NCI-H748 treated with DMSO at 0.1 percent for 48 hours (cell line): ENCODE measurements at places on chromosomes 1 and 21.

- no peak for DNase-seq
Observed at GRCh38 chr1:27418326-27419185, 26.1 kb downstream of the GPR3 start.

DNA sequence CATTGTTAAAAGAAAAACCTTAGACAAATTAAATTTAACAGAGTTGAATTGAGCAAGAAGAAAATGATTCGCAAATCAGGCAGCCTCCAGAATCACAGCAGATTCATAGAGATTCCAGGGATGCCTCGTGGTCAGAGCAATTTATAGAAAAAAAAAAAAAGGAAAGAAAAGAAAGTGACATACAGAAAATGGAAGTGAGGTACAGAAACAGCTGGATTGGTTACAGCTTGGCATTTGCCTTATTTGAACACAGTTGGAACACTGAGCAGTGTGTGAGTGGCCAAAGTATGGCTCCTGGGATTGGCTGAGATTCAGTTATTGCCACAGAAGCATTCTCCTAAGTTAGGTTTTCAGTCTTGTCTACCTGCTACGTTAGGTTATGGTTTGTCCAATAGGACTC is 9.1 kb upstream of the C21orf91 start:
- DNase-seq: no peak

DNA sequence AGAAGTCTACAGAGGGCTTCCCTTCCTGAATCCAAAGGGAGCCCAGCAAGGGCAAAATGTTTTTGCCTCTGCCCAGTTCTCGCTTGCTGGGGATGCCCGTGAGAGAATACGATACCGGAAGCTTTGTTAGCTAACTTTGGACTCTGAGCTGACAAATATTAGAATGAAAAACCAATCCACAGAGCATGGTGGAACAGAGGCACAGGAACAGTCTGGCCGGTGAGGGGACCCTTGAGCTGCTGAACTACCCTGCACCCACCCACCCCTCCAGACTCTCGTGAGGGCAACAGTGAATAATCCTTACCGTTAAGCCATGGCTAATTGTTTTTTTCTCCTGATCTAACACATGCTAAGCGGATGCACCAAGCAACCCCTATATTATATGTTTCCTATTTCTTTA is 76.3 kb upstream of the AKT3 start:
- DNase-seq: no peak

DNA sequence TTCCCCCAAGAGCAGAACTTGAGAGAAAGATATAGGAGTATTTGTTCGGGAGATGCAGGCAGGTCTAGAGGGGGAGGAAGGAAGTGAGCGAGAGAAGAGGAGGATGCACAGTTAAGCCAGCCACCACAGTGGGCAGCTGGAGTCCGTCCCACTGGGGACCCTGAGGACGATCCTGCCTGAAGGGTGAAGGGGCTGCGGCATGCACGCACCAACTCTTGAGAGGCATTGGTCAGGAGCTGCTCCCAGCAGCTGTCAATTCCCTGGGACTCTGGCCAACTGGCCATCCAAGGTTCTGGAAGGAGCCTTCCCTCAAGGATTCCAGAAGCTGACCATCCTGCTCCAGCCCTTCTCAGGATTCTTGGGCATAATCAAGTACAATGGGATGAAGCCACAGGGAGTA is 246.9 kb downstream of the MATN1 start:
- no peak for DNase-seq

GRCh38 chr1:213521206-213521605 is 466.6 kb upstream of the PROX1 start:
- DNase-seq: no peak

DNA sequence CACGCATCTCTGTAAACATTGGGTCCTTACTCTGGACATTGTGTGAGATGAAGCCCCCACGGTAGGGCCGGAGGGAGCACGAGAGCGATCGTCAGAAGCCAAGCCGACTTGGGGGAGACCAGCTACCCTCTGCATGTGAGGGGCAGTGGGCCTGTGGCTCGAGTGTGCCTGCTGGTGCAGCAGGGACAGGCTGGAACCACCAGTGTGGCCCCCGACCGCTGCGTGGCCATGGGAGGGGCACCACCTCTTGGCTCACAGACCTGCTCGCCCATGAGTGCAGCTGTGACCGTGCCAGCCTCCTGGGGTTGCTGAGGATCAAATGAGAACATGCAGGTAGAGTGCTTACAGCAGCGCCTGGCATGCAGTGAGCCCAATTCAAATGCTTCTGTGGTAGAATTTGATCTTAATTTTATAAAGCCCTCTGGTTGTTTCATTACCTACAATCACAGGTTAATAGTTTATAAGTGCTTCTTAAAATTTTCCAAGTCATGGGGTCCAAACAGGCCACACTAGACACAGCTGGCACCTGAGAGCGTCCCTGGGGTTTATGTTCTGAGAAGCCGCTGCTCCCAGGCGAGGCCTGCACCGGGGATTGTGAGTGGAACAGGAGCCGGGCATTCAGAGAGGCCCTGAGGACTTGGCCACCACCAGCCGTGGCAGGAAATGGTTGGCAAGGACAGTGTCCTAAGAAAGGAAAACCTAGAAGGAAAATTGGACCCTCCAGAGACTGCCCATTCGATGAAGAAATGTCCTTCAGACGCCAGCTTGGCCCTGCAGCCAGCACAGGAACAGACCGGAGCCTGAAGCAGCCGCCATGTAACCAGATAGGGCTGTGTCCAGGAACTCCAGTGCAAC is 22.6 kb upstream of the ADARB1 start:
- DNase-seq: no peak

GRCh38 chr1:86795316-86795715 is 90.9 kb downstream of the SH3GLB1 start:
- DNase-seq: no peak

- DNase-seq: no peak
Observed at GRCh38 chr1:186672596-186672995, 7.6 kb downstream of the PTGS2 start.

- DNase-seq: no peak
Observed at GRCh38 chr1:2786329-2787162, 14.9 kb downstream of the TTC34 start.

- DNase-seq: no peak
Observed at GRCh38 chr1:239361403-239361802, 25.0 kb upstream of the CHRM3 start.

- no peak for DNase-seq
Observed at GRCh38 chr1:239197871-239198270, 188.5 kb upstream of the CHRM3 start.

GRCh38 chr1:182274618-182275017 is 117.0 kb downstream of the GLUL start:
- DNase-seq: no peak

DNA sequence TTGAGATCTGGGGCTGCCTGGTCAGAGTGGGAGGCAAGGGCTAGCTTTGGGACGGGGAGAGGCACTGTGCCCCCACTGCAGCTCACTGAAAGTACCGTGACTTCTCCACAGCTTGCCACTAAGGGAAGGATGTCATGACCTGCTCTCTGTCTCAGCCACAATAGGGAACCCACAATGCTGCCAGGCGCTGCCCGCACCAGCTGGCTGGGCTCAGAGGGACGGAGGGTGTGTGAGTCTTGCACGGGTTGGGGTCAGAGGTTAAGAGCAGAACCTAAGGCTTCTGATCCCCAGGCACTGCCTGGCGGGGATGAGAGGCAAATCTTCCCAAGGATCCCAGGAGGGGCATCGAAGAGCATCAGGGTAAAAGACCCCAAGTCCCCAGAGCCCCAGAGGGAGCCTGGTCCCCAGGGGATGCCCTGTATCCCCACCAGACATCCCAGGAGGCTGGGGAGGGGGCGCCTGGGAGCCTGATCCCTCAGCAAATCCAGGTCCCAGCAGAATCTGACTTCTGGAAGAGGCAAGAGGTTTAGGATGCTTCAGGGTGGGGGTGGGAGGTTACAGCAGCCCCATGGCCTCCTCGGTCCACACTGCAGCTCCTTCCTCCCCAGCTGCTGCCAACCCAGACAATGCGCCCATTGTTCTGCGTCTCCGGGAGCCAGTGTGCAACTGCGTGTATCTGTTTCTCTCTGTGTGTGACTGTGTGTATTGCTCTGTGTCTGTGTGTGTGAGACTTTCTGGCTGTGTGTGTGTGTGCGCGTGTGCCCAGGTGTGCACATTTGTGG is 2.0 kb upstream of the MARCKSL1 start:
- DNase-seq: no peak

GRCh38 chr1:97820470-97821188 is 100.2 kb downstream of the DPYD start:
- DNase-seq: peak; percentile 7

- DNase-seq: no peak
Observed at GRCh38 chr1:1567891-1568291, 6.8 kb downstream of the SSU72 start.

DNA sequence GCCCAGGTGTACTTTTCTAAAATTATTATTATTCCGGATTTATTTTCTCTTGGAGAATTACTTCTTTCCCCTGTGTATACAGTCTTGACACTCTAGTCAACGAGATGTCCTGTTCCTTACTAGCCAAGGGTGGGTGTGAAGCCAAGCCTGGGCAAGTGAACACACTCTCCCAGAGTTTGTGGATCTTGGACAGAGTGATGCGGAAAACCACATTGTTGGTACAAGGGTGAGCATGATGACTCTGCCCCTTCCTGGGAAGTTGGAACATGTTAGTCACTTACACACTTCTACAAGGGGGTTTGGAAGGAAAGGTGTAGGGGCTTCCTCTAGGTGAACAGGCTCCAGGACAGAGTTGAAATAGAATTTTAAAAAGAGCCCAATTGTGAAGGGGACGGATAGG is 20.0 kb upstream of the RD3 start:
- DNase-seq: no peak

- DNase-seq: no peak
Observed at GRCh38 chr21:35450830-35451229, 401.7 kb upstream of the RUNX1 start.

- peak; percentile 100 for DNase-seq
Observed at GRCh38 chr1:41371630-41372599, 10.7 kb downstream of the FOXO6 start.

- DNase-seq: no peak
Observed at GRCh38 chr1:6864166-6864565, 78.9 kb downstream of the CAMTA1 start.

GRCh38 chr1:29125788-29126187 is 2.1 kb upstream of the TMEM200B start:
- DNase-seq: no peak

DNA sequence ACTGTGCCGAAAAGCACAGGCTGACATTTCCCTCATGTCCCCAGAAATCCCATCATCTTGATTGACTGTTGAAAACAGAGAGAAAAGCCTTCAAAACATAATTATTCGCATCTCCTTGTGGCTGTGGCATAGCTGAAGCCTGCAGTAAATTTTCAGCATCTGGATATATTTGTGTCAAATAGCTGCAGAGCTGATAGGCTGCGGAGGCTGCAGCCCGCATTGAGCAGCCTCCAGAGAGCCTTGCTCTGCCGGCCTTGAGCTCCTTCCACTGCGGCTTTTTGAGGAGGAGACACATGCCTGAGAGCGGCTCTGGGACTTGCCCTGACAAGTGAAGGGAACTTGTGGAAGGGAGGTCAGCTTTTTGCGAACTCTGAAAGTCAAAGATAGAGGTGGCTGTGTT is 144.7 kb downstream of the RYR2 start:
- DNase-seq: no peak

GRCh38 chr1:213828867-213829266 is 158.9 kb upstream of the PROX1 start:
- peak; percentile 69 for DNase-seq

- no peak for DNase-seq
Observed at GRCh38 chr21:35220301-35220700, 171.2 kb upstream of the RUNX1 start.

DNA sequence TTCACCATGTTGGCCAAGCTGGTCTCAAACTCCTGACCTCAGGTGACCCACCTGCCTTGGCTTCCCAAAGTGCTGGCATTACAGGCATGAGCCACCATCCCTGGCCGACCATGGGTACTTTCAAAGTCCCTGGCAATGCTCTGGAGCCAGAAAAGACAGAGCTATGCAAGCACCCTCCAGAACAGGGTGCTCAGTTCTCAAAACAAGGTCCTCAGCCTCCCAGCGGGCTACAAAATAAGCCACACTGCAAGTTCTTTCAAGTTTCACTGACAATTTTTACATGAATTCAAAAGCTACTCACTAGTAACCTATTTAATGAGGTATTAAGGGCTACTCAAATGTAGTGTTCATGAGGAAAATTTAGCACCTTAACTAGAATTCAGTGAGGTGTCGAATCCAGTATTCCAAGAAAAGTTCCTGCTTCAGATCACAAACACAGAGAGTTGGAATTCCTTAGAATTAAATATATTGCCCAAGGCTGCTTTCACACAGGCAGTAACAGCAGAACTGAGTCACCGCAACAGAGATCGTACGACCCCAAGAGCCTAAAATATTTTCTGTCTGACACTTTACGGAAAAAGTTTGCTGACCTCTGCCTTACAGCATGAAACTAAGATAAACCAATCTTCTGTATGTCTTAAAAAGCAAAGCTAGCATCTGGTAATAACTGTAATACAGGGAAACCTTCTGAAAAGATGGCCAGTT is 60.7 kb downstream of the HSF2BP start:
- DNase-seq: no peak

DNA sequence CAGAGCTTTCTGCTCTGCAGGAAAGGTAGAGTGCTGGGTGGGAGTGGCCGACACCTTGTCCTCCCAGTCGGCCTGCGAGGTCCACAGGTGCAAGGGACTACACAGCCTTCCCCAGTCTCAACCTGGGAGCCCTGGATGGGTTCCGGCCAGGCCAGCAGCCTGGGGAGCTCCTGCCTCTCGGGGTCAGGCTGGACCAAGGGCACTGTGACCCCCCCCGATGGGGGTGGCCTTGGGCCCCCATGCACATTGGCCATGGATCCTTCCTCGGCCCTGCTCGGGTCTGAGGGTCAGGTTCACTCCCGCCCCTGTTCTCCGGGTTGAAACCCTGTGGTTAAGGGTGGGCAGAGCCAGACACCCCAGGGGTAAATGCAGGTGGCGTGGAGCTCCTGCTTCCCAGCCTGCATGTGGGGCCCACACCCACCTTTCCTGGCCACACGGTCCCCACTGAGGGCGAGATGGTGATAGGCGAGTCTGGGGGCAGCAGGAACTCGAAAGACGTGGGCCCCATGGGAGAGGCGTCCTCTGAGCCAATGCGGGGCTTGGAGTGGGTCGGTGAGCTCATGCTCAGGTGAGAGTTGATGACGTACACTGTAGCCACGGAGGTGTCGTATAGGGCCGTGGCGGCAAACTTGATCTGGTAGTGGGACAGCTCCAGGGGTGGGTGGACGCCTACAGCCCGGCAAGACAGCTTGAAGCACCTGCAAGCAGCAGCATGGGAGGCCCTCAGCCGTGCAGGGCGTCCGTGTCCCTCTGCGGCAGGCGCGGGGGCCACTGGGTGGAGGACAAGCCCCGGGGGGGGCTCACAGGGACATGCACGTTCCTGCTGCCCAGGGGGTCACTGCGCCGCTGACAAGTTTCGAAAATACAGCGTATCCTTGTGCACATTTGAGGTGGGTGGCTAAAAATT is 10.8 kb upstream of the TMEM52 start:
- no peak for DNase-seq
